ENCODE measurements at places on chromosomes 5 and 9.

DNA sequence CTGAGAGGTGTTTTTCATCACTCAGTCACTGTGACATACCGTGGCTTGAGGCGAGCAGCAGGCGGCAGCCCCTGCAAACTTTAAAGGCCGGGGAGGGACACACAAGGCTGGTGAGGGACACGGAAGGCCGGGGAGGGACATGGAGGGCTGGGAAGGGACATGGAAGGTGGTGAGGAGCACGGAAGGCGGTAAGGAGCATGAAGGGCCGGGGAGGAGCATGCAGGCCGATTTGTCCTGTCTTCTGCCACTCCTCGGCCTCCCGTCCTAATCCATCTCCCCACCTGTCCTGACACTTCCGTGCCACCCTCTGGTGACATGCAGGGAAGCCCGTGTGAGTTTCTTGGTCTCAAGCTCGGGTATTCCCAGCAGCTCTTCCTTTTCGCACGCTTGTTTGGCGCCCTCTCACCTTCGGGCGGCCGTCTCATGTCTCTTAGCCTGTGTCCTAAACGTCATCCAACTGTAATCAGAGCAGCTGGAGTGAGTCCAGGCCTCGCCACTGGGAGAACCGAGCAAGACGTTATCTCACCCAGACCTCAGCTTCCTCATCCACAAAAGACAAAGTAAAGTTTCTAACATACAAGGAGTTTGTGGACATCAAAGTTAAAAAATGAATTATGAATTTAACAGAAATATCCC, 126.5 kb downstream of the MRPL36 start:
- no peaks in the 10 kb centered on the region for H3K36me3 ChIP-seq
- DNase-seq, result no peak
- no peaks in the 10 kb centered on the region for H3K4me1 ChIP-seq
- H3K27ac ChIP-seq, result no peak overlapping the region
- peaks cover 47% of the 10 kb centered on the region for H3K27me3 ChIP-seq
- no peak overlapping the region for H3K4me3 ChIP-seq

DNA sequence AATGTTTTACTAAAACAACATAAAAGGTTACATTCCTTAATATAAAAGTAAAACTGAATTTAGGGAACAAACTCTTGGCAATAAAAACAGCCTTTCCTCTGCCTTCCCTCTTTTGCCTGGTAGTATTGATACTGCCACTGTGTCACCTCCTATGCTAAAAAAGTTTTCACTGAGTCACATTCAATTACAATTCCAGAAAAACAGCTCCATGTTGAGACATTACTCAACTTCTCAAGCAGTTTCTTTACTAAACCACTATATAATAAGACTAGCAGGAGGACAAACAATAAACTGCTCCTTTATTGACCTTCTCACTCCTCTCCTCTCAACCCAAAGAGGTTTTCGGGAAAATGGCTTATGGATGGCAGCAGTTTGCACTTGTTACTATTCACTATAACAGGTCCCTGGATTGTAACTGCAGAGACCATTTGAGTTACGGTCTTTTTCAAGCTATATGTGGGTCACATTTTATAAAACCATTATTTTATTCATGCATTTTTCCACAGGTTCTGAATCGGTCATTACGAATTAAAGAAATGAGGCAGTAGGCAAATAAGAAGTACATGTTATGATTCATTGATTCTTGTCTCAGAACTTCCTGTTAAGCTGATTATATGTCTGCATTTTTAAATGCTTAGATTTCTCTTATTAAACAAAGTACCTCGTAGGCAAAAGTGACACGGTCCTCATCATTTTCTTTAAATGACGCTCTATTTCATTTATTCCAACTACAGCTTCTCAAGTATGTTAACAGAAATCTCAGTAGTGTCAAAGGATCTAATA, 2.1 kb downstream of the ZDHHC21 start:
- H3K27ac ChIP-seq, result no peak overlapping the region
- H3K4me3 ChIP-seq, result no peak overlapping the region
- peaks cover 3% of the 10 kb centered on the region for H3K27me3 ChIP-seq
- DNase-seq, result no peak

GRCh38 chr5:84215521-84215920, 169.2 kb downstream of the EDIL3 start:
- H3K4me3 ChIP-seq, result no peak overlapping the region
- H3K27me3 ChIP-seq, result peaks cover 19% of the 10 kb centered on the region
- no peaks in the 10 kb centered on the region for H3K36me3 ChIP-seq
- no peaks in the 10 kb centered on the region for H3K4me1 ChIP-seq
- H3K27ac ChIP-seq, result no peak overlapping the region
- DNase-seq, result peak; percentile 22

- no peak overlapping the region for H3K4me3 ChIP-seq
- no peak overlapping the region for H3K27ac ChIP-seq
- H3K36me3 ChIP-seq, result no peaks in the 10 kb centered on the region
- H3K4me1 ChIP-seq, result peaks cover 6% of the 10 kb centered on the region
Measured at GRCh38 chr9:105437704-105438103, 10.1 kb upstream of the FSD1L start.

- H3K4me3 ChIP-seq, result no peak overlapping the region
- no peaks in the 10 kb centered on the region for H3K4me1 ChIP-seq
- no peaks in the 10 kb centered on the region for H3K36me3 ChIP-seq
- H3K27ac ChIP-seq, result no peak overlapping the region
- DNase-seq, result no peak
Measured at GRCh38 chr5:50564079-50564478, 102.4 kb upstream of the PARP8 start.

DNA sequence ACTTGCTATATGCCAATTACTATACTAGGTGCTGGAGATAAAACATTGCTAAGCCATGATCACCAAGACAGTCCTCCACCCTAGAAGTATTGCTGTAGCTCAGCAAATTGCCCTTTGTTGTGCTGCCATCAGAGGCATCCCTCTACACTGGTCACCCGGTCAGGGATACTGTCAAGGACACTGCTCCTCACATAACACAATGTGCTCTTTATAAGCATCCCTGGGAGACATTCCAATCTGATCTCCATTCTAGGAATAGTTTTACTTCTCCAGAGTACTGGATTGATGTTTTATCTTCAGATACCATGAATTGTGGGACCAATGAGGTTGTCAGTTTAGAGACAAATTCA, 10.4 kb upstream of the DNAJA1 start:
- H3K4me3 ChIP-seq, result no peak overlapping the region
- peaks cover 43% of the 10 kb centered on the region for H3K36me3 ChIP-seq
- no peak for DNase-seq
- no peaks in the 10 kb centered on the region for H3K4me1 ChIP-seq
- H3K27me3 ChIP-seq, result no peaks in the 10 kb centered on the region

GRCh38 chr9:108991479-108991878, 21.8 kb downstream of the CTNNAL1 start:
- no peaks in the 10 kb centered on the region for H3K4me1 ChIP-seq
- no peak overlapping the region for H3K27ac ChIP-seq
- no peak for DNase-seq
- H3K4me3 ChIP-seq, result no peak overlapping the region
- no peaks in the 10 kb centered on the region for H3K27me3 ChIP-seq

DNA sequence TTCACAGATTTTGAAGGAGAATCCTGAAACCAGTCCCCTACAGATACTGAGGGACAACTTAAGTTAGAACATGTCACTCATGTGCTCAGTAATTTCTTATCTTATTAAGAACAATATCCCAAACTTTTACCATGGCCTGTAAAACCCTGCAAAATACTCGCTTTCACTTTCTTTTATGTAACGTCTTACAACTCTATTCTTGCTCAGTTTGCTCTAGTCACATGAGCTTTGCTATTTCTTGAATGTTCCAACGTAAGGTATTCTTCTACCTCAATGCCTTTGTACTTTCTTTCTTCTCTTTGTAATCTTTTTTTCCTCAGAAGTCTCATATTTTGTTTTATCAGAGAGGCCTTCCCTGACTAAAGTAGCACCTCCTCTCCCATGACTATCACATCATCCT, 14.1 kb downstream of the TMEM38B start:
- no peaks in the 10 kb centered on the region for H3K36me3 ChIP-seq
- no peaks in the 10 kb centered on the region for H3K27me3 ChIP-seq
- H3K27ac ChIP-seq, result peak overlapping the region; percentile 63
- no peak overlapping the region for H3K4me3 ChIP-seq

GRCh38 chr5:148391422-148391821, 7.7 kb downstream of the FBXO38 start:
- H3K27me3 ChIP-seq, result no peaks in the 10 kb centered on the region
- H3K4me1 ChIP-seq, result peaks cover 36% of the 10 kb centered on the region
- peaks cover 35% of the 10 kb centered on the region for H3K36me3 ChIP-seq
- peak overlapping the region; percentile 23 for H3K27ac ChIP-seq
- no peak overlapping the region for H3K4me3 ChIP-seq

- no peak for DNase-seq
- H3K4me1 ChIP-seq, result no peaks in the 10 kb centered on the region
- peaks cover 42% of the 10 kb centered on the region for H3K27me3 ChIP-seq
- H3K27ac ChIP-seq, result no peak overlapping the region
- H3K36me3 ChIP-seq, result no peaks in the 10 kb centered on the region
Measured at GRCh38 chr9:100725371-100725770, 147.5 kb downstream of the CAVIN4 start.

GRCh38 chr9:136172412-136173079, 32.4 kb downstream of the LHX3 start:
- peaks cover 45% of the 10 kb centered on the region for H3K27me3 ChIP-seq
- H3K4me1 ChIP-seq, result no peaks in the 10 kb centered on the region
- H3K27ac ChIP-seq, result no peak overlapping the region
- H3K4me3 ChIP-seq, result no peak overlapping the region
- no peak for DNase-seq
- H3K36me3 ChIP-seq, result no peaks in the 10 kb centered on the region

GRCh38 chr9:130936285-130937117, 2.5 kb downstream of the FIBCD1 start:
- no peaks in the 10 kb centered on the region for H3K36me3 ChIP-seq
- peaks cover 18% of the 10 kb centered on the region for H3K4me1 ChIP-seq
- peak; percentile 41 for DNase-seq
- H3K4me3 ChIP-seq, result peak overlapping the region; percentile 50
- peak overlapping the region; percentile 20 for H3K27ac ChIP-seq
- H3K27me3 ChIP-seq, result peaks cover 11% of the 10 kb centered on the region

DNA sequence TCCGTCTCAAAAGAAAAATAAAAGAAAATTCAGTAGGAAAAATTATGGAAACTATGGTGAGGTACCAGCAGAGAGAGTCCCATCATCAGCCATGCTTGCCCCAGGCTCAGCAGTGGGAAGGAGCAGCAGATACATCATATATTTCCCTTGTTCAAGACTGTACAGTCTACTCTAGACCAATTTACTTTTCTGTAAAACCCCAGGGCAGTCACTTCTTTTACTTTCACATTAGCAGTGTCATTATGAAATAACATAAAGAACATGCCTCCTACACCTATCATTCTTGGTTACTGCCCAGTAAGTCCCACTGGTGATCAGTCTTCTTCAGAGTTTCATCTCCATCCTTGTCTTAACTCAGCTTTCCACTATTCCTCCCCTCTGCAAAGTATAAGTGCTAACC, 1145.0 kb downstream of the MAT2B start:
- no peak for DNase-seq
- peaks cover 6% of the 10 kb centered on the region for H3K4me1 ChIP-seq
- H3K27me3 ChIP-seq, result no peaks in the 10 kb centered on the region
- H3K27ac ChIP-seq, result no peak overlapping the region

- no peaks in the 10 kb centered on the region for H3K27me3 ChIP-seq
- DNase-seq, result peak; percentile 72
- H3K27ac ChIP-seq, result peak overlapping the region; percentile 29
- H3K4me3 ChIP-seq, result no peak overlapping the region
- H3K4me1 ChIP-seq, result peaks cover 6% of the 10 kb centered on the region
Measured at GRCh38 chr5:9156282-9156681, 389.6 kb downstream of the SEMA5A start.

- H3K4me1 ChIP-seq, result peaks cover 8% of the 10 kb centered on the region
- no peaks in the 10 kb centered on the region for H3K27me3 ChIP-seq
- H3K36me3 ChIP-seq, result peaks cover 33% of the 10 kb centered on the region
- no peak for DNase-seq
Measured at GRCh38 chr5:67100301-67100700, 96.3 kb downstream of the CD180 start.

DNA sequence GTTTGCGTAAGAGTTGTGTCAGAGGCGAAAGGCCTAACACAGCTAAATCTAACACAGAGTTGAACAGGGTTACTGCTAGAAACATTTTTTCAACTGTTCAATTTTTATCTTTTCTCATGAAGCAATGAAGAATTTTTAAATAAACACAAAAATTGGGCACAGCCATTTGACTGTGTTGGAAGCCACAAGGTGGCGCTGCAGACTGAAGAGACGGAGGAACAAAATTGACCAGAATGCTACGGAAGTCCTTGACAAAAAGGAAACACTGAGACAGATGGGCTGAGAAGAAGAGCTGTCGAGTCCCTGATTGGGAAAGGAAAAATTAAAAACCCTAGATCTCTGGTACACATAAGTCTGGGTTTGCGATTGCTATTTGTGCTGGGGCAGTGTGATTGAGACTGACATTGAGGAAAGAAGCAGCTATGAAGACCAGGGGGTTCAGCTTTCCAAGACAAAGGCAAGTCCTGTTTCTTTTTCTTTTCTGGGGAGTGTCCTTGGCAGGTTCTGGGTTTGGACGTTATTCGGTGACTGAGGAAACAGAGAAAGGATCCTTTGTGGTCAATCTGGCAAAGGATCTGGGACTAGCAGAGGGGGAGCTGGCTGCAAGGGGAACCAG, at the start of gene PCDHB9:
Gene PCDHB9 (plus strand): TSS at position 265 of the 616 bp plus-strand sequence. CDS start 158 bp downstream, at position 423.
- peak within 1 kb of the TSS; percentile 73 for H3K4me3 ChIP-seq
- H3K27ac ChIP-seq, result peak within 1 kb of the TSS; percentile 73
- H3K27me3 ChIP-seq, result no peaks in the 10 kb centered on the region
- H3K36me3 ChIP-seq, result peaks cover 18% of the 10 kb centered on the region

GRCh38 chr9:120214332-120214731, 365.6 kb downstream of the CDK5RAP2 start:
- no peak for DNase-seq
- H3K4me3 ChIP-seq, result no peak overlapping the region
- H3K27me3 ChIP-seq, result peaks cover 26% of the 10 kb centered on the region
- H3K27ac ChIP-seq, result no peak overlapping the region

DNA sequence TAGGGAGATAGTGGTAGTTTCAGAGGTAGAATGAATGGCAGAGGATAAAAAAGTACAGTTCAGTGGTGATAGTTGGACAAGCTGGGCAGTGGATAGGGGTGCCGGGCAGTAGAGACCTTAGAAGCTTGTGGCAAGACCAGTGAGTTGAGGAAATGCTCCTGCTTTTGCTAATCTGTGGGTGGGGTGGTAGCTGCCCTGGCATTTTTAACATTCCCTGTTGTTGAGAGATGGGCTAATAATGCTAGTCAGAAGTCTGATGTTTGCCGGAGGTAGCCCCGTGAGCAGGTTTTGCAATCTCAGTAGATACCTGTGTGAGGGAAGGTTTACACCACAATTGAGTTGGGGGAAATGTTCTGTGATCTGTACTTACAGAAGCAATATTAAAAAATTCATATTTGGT, 91.1 kb downstream of the TRIO start:
- H3K36me3 ChIP-seq, result no peaks in the 10 kb centered on the region
- peak overlapping the region; percentile 81 for H3K27ac ChIP-seq
- no peaks in the 10 kb centered on the region for H3K27me3 ChIP-seq
- DNase-seq, result peak; percentile 31
- no peak overlapping the region for H3K4me3 ChIP-seq
- peaks cover 21% of the 10 kb centered on the region for H3K4me1 ChIP-seq

GRCh38 chr9:36798350-36799065, 225.8 kb downstream of the MELK start:
- H3K4me3 ChIP-seq, result no peak overlapping the region
- peak; percentile 49 for DNase-seq
- no peaks in the 10 kb centered on the region for H3K36me3 ChIP-seq
- H3K27me3 ChIP-seq, result peaks cover 38% of the 10 kb centered on the region
- no peak overlapping the region for H3K27ac ChIP-seq
- no peaks in the 10 kb centered on the region for H3K4me1 ChIP-seq

GRCh38 chr5:142795251-142795650, 25.1 kb downstream of the ARHGAP26 start:
- no peaks in the 10 kb centered on the region for H3K36me3 ChIP-seq
- H3K27me3 ChIP-seq, result no peaks in the 10 kb centered on the region
- no peak overlapping the region for H3K27ac ChIP-seq
- no peak for DNase-seq

GRCh38 chr9:26132746-26133312, 454.6 kb upstream of the TUSC1 start:
- no peaks in the 10 kb centered on the region for H3K36me3 ChIP-seq
- H3K27ac ChIP-seq, result no peak overlapping the region
- no peaks in the 10 kb centered on the region for H3K4me1 ChIP-seq
- DNase-seq, result no peak
